Smooth muscle cell of the pulmonary artery (primary cell): ENCODE measurements at places on chromosomes 4 and X. TPM values are rescaled to one million over a fixed set of nuclear protein-coding genes. Genes with fewer than 3 reads are reported as not detected.

The CACNA1F gene
- total RNA-seq = not detected in 2 replicates

The REPS2 gene
- 0.66 and 0.72 TPM in 2 replicates for total RNA-seq

The ATP10D gene
- 46.6 and 84.5 TPM in 2 replicates for total RNA-seq

The HTN3 gene
- total RNA-seq = not detected in 2 replicates

The UNC5C gene
- total RNA-seq = 3.5 and 10.1 TPM in 2 replicates

The EOLA2 gene
- 19.0 and 22.9 TPM in 2 replicates for total RNA-seq
